ENCODE measurements at places on chromosomes 5 and 9.

DNA sequence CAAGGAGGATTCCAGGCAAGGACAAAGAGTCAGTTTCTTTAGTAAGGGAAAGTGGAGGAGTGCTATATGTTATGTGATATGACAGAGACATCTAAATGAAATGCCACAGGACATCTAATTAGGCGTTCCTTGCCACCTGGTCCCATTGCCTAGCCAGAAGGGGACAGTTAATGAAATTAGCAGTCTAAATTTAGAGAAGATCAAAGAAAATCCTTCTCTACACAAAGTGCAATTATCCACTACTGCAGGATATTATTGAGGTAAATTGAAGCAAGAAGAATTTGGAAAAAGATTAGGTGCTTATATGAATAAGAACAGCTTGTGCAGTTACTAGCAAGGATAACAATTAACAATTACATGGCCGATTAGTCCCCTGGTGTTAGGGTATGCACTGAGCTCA lies 495.3 kb upstream of the NMUR2 start:
- DNase-seq, result no peak

DNA sequence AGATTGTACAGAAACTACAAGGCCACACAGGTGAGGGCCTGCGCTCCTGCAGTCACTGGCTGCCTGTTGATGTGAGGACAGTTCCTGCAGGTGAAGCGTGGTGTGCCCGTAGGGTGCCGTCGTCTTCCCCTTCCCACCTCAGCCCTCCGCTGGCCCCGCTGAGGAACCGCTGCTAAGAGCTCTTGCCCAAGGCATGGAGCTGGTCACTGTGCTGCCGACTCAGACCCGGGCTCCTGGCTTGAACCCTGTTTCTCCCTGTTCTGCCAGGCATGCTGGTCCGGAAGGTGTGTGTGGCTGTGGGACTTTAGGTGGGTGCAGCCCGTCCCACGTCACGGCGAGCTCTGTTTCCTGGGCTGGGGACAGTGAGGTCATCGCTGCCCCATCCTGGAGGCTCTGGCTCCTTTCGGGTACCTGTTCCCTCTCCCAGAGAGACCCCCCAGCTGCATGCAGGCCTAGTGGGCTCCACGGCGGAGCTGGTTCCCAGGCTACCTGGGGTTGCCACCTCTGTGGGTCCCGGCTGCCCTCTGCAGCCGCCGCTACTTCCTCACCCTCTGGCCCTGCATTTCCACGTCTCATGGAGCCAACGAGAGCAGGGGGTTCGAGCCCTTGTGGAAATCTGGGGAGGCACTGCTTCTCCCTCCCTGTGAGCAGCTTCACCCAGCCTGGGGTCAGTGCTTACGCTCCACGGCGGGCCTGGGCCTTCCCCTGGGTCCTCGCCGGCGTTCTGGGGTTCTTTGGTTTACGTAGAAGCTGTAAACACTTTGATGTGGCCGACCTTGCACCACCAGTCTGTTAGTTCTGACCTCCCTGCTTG lies 7.6 kb downstream of the RNU6ATAC start:
- DNase-seq, result no peak

GRCh38 chr5:10469253-10470050 lies 27.8 kb downstream of the ROPN1L start:
- no peak for DNase-seq

DNA sequence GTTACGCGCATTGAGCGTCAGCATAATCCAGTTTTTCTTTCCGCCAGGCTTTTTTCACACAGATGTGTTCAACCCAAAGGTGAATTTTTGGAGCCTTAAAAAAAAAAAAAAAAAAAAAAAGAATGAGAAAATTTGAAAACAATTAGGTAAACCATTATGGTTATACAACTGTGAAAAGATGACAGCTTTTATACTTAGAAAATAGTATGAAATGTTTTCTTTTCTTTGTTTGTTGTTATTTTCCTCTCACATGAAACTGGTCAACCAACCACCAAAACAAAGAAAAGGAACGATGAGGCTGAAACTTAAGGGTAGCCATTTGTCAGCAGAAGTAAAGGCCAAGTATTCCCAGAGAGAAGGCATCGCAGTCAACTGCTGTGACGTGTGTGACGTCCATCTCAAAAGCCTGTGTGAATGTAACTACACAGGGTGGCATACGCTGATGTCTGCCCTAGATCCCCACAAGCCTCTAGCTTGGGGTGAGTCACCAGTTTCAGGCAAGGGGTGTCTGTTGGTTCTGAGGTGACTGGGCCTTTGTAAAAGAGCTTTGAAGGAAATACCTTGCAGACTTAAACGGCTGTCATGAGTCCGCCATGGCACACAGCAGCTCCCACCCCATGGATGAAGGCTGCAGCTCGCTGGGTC lies 182.9 kb downstream of the AOPEP start:
- peak; percentile 52 for DNase-seq

- no peak for DNase-seq
These were observed 119.2 kb downstream of the SMARCA2 start for GRCh38 chr9:2134391-2134790.

GRCh38 chr5:80223561-80223960 lies 32.3 kb downstream of the SERINC5 start:
- no peak for DNase-seq

- DNase-seq, result no peak
These were observed 167.6 kb upstream of the MAP1B start for GRCh38 chr5:71939452-71940230.

GRCh38 chr9:124348363-124348762 lies 66.9 kb downstream of the PSMB7 start:
- no peak for DNase-seq

DNA sequence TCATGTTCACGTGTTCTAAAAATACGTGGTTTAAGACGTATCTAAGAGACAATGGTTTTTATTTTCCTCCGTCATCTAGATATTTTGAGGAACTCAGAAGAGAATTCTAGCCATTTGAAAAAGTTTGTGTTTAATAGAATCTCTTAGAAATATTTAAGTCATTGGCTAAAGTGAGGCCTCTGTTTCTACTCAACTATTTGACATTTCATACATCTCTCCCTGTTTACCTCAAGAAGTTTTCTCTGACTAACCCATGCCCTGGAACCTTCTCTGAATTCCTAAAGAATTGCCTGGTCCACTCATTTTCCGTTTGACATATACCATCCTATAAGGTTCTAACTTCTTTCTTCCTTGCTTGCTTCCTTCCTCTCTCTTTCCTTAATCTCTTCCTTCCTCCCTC lies 178.7 kb downstream of the SNCAIP start:
- DNase-seq, result no peak

DNA sequence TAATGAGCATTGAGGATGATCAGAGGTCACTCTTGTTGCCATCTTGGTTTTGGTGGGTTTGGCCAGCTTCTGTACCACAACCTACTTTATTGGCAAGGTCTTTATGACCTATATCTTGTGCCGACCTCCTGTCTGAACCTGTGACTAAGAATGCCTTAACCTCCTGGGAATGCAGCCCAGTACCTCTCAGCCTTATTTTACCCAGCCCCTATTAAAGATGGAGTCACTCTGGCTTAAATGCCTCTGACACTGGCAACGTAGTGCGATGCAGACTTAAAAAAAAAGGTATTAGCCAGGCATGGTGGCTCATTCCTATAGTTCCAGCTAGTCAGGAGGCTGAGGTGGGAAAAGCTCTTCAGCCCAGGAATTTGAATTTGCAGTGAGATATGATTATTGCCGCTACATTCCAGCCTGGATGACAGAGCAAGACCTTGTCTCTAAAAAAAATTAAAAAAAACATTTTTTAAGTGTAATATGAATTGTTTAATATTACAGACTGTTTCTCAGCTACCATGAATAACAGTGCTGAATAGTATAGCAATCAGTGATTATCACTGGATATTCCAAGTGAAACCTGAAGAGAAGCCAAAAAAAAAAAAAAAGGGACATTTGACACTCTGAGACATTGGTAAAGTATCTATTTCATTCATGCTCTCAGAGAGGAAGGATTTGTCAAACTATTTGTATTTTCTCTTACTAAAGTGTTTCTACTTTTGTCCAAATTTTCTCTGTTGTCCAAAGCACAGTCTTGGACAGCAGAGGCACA lies 18.3 kb upstream of the STOM start:
- DNase-seq, result no peak

GRCh38 chr9:77848404-77848803 lies 183.2 kb downstream of the GNAQ start:
- DNase-seq, result no peak
